ENCODE measurements at places on chromosomes 7 and 10.

- no peak for DNase-seq
Observed at GRCh38 chr10:101629837-101630632, 41.9 kb downstream of the DPCD start.

- no peak for DNase-seq
Observed at GRCh38 chr7:75626954-75627353, 111.8 kb downstream of the HIP1 start.

DNA sequence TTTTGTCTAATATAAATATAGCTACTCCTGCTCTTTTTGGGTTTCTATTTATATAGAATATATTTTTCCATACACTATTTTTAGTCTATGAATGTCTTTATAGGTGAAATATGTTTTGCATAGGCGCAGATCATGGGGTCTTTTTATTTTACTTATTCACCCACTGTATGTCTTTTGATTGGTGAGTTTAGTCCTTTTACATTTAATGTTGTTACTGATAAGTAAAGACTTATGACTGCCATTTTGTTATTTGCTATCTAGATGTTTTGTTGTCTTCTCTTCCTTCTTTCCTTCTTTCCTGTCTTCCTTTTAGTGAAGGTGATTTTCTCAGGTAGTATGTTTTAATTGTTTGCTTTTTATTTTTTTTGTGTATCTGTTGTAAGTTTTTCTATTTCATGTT lies 276.8 kb upstream of the CNTNAP2 start:
- no peak for DNase-seq

DNA sequence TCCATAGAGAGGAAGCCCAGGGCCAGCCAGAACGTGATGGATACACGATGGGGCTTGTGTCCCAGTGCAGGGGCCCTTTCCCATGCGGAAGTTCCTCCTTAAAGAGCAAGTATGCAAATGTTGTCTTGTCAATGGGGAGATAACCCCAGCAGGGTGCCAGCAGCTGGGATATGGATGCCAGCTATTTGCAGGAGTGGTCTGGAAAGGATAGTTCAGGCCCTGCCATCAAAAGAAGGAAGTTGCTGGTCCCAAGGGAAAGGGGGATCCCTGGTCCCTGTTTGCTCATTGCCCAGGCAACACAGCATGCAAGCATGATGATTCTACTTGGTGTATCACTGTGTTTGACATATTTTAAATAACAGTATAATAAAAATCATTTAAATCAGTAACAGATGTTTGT lies 73.1 kb upstream of the HECW1 start:
- no peak for DNase-seq

DNA sequence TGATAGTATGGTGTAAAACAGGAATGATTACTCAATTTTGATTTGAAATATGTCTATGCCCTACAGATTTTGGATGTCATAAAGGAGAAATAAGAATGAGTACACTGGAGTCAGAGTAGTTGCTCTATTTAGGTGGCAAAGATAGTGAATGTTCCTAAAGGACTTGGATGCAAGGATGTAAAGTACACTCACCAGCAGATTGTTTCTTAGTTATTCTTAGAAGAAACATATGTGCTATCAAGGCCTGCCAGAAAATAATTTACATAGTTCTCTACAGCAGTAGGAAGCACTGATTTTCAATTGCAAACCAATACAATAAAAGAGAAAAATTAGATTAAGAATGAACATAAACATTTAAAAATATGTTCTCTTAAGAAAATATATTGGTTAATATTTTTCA lies 259.4 kb downstream of the PPP1R3A start:
- no peak for DNase-seq

DNA sequence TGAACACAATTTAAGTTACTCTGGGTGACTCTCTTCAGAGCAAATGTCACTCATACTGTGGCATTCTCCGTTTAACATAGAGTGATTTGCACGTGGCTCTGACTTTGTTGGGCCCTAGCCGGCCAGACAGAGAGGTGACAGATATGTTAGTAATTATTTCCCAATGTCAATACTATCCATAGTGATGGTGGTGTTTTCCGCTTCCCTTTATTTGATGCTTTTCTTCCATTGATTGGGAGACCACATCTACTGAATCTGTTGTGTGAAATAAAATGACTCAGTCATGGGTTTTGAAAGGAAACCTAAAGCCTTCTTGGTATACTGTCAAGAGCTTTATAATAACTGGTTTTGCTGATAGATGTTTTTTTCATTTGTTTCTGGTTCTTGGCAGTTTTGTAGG lies 7.4 kb downstream of the AVL9 start:
- no peak for DNase-seq

- no peak for DNase-seq
Observed at GRCh38 chr7:28104041-28104541, 76.5 kb downstream of the JAZF1 start.

DNA sequence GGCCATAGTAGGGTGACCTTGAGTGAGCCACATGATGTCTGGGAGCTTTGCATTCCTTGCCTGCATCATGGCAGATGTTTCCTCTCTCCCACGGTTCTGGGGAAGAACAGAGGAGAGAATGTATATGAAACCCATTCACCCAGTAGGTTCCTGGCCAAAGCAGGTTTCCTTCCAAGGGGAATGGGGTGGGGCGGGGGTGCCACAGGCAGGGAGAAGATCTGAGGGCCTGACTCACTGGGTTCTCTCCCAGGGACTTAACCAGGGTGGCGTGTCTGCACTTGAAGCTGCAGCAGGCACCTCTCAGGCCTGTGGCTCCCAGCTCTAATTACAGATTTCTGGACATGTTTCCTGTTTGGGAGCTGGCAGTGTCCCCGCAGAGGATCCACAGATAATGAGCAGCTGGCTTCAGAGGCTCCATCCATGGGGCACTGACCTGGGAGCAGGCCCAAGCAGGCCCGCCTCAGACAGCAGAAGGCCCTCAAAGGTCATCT lies 50.2 kb upstream of the ZMIZ1 start:
- no peak for DNase-seq

DNA sequence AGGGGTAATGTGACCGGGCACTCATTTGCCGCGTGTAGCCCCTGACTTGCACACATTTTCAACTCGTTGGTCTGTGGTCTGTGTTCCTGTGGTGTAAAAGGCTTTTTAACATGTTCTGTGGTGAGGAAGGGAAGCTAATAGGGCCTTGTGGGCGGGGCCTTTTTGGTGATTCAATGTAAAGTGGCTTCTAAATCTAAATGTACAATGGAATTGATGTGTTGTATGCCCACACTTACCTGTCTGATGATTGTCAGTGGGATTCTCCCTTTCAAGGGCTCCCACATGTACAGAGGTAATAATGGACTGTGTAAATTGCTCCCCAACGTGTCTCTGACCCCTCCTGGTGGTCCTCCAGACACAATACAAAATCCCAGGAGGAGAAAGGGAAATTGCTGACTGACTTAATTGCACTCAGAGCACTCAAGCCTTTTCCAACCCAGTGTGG lies 43.1 kb upstream of the GATAD1 start:
- no peak for DNase-seq

DNA sequence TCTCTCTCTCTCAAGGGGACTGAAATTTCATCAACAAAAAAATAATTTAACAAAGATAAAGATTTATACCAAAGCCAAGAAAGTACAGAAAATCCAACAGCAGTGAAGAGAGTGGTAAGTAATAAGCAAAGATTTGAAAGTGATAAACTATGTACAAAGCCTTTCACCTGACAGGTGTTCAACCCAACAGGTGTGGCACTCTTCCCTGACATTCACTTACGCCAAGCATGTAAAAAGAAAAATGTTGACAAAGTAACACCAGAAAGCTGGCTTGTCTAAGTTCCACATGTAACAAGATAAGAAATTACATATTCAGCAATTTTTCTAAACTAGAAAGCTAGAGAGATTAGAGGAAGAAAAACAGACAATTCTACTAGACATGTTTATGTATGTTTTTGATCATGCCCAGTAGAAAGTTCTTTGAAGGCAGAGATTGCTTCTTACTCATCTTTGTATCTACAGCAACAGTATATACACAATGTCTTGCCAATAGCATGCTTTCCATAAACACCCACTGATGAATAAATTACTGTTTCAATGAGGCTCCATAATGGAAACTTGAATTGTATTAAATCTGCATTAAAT lies 468.5 kb downstream of the PARD3 start:
- DNase-seq: no peak

GRCh38 chr7:107865956-107866775 lies 24.8 kb upstream of the DLD start:
- no peak for DNase-seq

- DNase-seq: peak; percentile 69
Observed at GRCh38 chr10:110916554-110917346, 2.2 kb downstream of the BBIP1 start.

DNA sequence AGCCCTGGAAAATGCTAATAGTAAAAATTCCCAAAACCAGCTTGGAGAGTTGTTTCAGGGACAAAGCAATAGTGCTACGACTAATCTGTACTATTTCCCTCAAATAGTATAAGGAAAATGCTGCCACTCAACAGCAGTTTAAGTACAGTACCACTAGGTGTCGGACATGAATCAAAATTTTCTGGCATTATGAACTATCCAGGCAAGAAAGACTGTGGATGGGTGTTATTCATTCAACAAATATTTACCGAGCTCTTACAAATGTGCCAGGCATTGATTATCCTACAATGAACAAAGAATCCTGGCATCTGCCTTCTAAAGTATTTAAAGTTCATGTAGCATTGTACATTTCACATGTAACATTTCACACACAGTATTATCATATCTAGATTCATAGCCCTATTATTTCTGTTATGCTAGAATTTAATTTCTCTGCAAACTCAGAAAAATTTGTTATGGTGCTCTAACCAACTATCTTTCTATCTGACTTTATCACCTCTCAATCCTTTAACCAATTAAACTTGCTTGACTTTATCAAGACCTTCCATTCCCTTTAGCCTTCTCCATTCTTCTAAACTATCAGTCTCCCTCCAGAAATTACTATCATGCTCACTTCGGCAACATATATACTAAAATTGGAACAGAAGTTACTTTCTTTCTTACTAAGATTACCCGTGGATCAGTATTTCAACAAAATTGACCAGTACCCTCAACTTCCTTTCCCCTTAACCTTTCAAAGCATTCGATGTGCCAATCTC lies 80.6 kb downstream of the ARHGAP21 start:
- DNase-seq: peak; percentile 39

DNA sequence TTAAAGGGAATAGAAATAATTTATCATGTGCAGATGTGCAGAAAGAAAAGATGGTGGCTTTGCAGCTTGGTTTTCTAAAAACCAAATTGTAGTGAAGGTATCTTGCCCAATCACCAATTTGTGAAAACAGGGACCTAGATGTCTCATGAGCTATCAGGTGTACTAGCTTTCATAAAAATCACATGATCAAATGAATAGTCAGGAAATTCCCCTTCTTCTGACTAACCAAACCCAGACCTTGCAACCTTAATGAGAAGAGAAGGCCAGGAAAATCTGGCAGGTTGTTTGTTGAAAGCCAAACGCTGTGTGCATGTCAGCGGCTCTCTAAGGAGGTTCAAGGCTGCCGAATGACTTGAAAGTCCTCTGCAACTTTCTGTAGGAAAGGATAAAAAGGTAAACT lies 304.4 kb upstream of the NRP1 start:
- no peak for DNase-seq

DNA sequence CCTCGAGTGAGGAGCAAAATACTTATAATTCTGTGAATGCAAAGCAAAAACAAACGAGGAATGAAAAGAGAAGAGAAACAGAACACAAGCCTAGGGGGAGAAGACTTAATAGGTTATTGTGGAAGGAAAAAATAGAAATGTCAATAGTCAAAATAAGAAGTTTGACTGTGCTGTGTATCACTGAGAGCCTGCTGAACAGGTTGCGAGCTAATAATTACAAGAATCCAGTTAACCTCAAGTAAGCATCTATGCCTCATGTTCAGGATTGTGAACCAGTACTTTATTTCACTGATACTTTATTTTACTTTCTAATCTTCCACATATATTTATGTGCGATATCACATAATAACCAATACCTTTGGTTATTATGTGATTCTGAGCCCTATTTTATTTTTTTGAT lies 316.7 kb downstream of the OTUD1 start:
- no peak for DNase-seq

- DNase-seq: no peak
Observed at GRCh38 chr10:100628061-100628460, 92.3 kb downstream of the HIF1AN start.

GRCh38 chr10:77357611-77358310 lies 279.8 kb downstream of the KCNMA1 start:
- DNase-seq: peak; percentile 53

DNA sequence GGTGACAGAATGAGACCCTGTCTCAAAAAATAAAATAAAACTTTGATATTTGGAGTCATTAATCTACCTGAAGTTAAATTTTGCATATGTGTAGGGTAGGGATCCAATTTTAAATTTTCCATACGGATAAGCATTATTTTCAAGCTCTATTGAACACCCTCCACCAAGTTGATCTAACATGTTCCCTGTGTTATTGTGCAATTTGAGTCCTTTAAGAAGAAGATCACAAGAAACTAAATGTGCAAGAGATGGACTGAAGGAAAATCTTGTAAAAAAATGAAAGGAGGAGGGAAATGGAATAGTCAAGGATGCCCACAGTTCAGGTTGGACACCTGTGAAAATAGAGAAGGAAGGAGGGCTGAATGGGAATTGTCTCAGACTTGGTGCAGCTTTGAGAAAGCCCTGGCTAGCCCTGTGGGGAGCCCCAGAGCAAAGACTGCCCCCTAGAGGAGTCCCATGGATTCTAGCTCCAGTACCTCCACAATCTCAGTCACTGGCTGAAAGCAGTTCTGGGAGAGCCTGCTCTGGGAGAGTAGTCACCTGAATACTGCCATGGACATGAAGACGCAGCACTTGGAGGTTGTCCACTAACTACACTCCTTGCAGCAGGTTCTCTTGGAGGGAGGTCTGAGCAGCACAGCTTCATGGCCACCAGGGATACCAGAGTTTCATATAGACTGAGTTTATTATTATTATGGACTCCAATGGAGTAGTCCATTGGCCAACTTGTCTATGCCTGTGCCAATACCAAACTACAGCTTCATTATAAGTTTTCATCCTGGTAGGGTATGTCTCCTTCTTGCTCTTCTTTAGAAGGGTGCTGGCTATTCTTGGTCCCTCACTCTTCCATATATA lies 5.7 kb upstream of the TIAL1 start:
- DNase-seq: no peak

GRCh38 chr10:66784770-66785169 lies 141.1 kb upstream of the LRRTM3 start:
- no peak for DNase-seq

GRCh38 chr7:18666107-18666728 lies 170.7 kb downstream of the HDAC9 start:
- peak; percentile 53 for DNase-seq

DNA sequence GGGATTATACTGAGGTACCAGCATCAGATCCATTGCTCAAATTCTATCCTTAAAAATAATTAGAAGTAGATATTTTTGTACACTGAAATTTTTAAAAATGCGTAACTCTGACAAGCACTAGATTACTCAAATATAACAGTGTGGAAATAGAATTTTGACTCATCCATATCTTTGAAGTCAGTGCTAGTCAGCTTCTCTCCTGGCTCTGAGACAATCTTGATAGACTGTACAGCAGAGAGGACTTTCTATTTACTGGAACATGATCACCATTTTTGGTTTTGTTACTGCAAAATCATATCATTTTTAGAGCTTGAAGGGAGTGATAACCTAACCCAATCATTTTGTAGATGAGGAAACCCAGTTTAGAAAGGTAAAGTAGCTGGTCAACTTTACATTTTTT lies 195.0 kb downstream of the MTERF1 start:
- DNase-seq: peak; percentile 18

GRCh38 chr7:12609561-12609960 lies 39.0 kb downstream of the SCIN start:
- no peak for DNase-seq

All from HS-5 (cell line).